Glomerular endothelial cell (primary cell): ENCODE measurements at places on chromosomes 2 and 18. TPM values are rescaled to one million over a fixed set of nuclear protein-coding genes. Genes with fewer than 3 reads are reported as not detected.

DCDC2C gene
- not detected in 2 replicates for total RNA-seq

PJVK gene
- 0.15 and 3.4 TPM in 2 replicates for total RNA-seq

C2orf74 gene
- 8.3 and 15.3 TPM in 2 replicates for total RNA-seq

SPHKAP gene
- not detected in 2 replicates for total RNA-seq

DNA sequence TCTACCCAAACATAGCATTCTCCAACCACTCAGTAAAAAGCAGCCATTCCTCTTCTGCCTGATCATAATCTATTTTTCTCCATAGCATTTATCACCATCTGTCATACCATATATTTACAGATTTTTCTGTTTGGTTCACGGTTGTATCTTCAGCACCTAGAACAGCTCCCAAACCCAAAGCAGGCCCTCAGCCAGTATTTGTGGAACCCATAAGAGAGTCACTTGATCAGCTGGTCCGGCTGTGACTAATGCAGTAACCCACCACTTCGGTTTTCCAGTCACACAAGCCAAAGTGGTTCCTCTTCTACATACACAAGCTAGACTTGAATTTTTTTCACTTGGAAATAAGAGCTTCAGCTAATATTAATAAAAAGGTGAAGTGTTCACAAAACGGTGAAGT, 511.6 kb upstream of the CELF4 start:
- DNase-seq: no peak

DNA sequence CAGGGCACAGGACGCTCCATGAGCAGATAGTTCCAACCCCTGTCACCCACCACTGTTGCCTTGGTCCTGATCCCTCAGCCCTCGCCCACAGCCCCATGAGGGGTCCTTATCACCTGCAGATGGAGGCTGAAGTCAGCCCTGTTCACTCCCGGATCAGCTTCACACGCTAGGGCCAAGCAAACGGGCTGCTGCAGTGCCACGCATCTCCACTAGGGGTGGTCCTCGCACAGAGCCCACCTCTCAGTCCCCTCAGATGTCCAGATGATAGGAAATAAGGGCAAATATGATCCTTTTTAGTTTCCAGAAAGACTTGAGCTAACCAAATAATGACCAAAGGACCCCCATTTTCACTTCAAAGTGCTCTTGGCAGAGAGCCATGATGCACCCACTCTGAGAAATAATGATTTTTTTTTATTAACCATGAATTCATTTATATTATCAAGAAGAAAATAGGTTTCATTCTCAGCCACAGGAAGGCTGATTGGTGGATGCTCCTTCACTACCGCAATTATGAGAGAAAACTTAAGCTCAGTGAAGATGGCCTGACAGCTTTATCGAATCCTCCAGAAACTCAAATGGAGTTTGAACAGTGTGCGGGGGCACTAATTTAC, 71.9 kb upstream of the KLHL29 start:
- DNase-seq: no peak

DNA sequence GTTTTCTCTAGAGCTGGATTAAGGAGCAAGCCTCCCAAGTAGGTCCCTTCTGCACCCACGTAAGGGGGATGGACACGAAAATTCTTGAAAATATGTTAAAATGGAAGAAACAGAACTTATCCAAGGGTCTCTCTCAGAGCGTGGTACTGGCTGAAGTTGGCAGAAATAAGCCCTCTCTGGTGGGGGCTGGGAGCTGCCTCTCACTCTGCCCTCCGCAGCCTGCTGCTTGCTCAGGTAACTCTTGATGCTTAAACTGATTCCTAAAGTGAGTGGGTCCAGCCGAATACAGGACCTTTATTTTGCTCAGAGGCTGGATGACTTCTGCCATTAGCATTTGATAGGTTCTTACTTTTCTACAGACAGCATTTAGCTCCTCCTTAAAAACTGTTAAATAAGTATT, 78.1 kb downstream of the SPHKAP start:
- DNase-seq: no peak

DNA sequence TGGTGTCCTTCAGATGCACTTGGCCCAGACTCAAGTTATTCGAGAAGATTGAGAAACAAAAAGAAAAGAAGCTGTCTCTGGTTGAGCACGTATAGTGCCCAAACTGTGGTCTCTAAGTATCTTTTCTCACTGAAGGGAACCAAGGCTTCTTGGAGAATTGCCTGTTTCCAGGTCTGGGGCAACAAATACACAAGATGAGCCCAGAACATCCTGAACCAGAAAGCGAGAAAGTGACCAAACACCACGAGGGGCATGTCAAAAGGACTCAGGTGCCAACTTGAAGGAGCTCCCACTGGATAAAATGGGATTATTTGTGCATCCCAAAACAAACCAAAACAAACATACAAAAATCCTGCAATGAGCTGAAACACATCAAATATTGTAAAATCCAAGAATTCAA, 13.6 kb upstream of the ATOH8 start:
- no peak for DNase-seq

- no peak for DNase-seq
Measured at GRCh38 chr2:150222379-150222778, 265.1 kb downstream of the RND3 start.

GRCh38 chr2:100233061-100233460, 89.2 kb downstream of the LONRF2 start:
- no peak for DNase-seq

GRCh38 chr2:241904011-241904718, 34.6 kb downstream of the RTP5 start:
- no peak for DNase-seq
